ENCODE measurements at places on chromosomes 5 and 9.

- no peak for DNase-seq
Measured at GRCh38 chr9:115636596-115636995, 517.0 kb upstream of the PAPPA start.

GRCh38 chr9:93898026-93898425 lies 57.1 kb downstream of the BARX1 start:
- DNase-seq, result no peak

GRCh38 chr5:161925960-161926359 lies 78.0 kb downstream of the GABRA1 start:
- DNase-seq, result no peak

DNA sequence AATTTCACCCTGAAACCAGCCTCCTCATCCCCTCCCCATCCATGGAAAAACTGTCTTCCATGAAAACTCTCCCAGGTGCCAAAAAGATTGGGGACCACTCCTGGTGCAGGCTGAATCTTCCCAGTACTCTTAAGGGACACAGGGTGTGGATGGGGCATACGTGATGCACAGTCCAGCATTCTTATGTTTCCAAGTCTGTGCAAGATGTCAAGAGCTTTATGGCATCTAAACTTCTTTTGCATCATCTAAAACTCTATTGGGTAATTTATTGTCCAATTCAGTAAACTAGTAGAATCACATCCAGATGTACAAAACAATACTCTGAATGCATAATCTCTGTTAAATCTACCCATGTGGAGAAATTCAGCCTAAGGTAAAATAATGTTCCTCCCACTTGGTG lies 9.3 kb upstream of the FGD3 start:
- DNase-seq, result no peak

GRCh38 chr9:125074976-125075375 lies 68.4 kb downstream of the SCAI start:
- no peak for DNase-seq

DNA sequence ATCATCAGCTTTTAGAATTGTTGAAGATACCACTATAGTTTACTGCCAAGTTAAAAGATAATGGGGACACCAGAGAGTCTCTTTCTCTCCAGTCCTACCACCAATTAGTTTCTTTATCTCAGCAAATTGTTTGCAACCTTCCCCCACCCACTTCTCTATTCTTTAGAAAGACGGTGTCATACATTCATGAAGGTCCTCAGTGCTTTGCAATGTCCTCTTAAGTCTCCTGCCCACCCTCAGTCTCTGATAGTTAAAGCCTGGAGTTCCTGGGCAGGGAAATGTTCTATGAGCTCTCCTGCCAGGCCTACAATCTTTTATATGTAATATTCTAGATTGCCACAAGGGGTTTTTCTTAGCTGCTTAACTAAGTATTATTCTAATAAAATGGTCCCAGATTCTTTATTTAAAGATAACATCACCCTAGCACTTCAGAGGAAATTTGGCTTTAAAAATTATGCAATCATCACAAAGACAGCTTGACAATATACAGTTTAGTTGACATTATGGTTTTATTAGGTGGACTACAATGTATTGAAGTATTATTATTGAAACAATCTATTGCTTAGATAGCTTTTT lies 509.2 kb downstream of the CSNK1G3 start:
- no peak for DNase-seq

GRCh38 chr9:114078021-114078780 lies at the start of gene AMBP:
Gene AMBP, minus strand, starts transcription at chr9:114078300. Its CDS starts 91 bp downstream, at chr9:114078209.
- DNase-seq, result no peak

DNA sequence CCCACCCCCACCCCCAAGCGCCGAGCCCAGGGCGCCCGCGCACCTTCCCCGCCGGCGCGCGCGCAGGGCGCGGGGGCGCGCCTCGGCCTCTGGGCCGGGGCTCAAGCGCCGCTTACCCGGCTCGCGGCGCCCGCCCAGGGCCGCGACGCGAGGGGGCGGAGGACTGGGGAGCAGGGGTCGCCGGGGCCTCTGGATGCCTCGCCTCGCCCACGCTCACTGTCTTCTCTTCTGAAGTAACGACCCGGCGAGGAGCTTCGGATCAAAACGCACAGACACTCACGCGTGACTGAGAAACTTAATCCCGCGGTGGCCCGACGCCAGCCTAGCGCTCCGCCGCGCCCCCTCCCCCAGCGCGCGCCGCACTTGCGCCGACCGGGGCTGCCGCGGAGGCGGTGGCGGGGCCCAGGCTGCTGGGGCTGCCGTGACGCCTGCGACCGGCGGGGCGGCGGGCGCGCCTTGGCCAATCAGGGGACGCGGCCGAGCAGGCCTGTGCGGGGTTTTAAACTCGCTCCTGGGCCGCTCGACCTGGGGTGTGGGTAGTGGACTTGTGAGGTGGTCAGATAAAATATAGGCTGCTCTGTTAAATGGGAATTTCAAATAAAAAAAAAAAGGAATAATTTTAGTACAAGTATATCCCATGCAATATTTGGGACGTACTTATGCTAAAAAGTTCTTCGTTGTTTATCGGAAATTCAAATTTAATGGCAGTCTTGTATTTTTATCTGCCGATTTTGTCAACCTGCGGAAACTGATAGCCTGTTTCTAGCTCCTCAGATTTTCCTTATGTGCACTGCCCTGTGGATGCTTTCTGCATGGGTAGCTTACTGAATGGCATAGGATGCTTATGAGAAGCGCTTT lies at the start of gene MPDZ:
TSS of gene MPDZ (minus strand) at position 409 of the 858 bp plus-strand sequence. CDS start 29,377 bp downstream, outside the sequence.
- no peak for DNase-seq

DNA sequence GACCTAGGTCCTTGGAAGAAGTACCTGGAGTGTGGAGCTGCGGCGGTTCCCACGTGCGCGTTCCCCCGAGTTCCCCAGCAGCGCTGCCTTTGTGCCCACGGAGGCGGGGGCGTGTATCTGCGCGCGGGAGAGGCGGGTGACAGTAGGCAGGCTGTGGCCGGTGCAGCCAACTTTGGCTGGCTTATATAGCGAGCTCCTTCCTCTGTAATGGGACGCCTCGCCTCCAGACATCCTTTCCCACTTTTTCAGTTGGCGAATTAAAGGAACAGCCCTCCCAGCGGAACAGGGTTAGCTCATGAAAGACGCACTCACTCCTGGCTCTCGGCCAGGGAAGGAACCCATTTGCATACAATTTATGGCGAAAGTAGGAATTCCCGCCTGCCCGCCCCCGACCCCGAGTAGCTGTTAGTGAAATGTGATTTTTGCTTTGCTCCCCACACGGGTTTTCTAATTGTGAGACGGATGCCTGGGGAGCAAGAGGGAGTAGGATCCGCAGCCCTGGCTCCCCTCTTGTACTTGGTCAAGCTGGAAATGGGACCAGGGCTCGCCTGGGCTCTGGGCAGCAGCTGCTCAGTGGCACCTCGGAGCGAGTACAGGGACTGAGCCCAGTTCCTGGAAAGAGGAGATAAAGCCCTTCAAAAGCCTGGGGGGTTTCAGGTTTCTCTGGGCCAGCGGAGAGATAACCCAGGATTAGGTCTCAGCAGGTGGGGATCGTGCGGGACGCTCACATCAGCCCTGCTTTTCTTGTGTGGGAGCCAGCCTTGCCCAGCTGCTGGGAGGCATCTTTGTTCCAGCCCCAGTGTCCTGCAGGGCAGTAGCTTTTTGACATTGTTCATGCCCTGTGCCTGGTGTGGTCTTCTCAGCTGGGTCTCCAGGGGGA lies at the start of gene TNC:
TSS of gene TNC (minus strand) at position 159 of the 880 bp plus-strand sequence. CDS start 27,139 bp downstream, outside the sequence.
- no peak for DNase-seq

DNA sequence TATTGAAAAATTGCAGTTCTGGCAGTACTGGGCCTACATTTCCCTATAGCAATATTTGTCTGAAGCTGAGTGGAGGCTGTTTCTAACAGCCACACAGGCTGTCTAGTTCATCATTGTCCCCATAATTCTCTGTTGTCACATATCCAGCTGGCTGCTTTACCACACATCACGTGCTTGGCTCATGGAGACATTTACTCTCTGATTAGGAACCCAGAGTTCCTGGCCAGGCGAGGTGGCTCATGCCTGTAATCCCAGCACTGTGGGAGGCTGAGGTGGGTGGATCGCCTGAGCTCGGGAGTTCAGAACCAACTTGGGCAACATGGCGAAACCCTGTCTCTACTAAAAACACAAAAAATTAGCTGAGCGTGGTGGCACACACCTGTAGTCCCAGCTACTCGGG lies 81.4 kb downstream of the PGM5 start:
- no peak for DNase-seq

GRCh38 chr5:135535420-135535819 lies 344 bp downstream of the NEUROG1 start:
- DNase-seq, result no peak
